NCI-H510A treated with DMSO at 0.1 percent for 48 hours (cell line): ENCODE measurements at places on chromosomes 2 and 18.

DNA sequence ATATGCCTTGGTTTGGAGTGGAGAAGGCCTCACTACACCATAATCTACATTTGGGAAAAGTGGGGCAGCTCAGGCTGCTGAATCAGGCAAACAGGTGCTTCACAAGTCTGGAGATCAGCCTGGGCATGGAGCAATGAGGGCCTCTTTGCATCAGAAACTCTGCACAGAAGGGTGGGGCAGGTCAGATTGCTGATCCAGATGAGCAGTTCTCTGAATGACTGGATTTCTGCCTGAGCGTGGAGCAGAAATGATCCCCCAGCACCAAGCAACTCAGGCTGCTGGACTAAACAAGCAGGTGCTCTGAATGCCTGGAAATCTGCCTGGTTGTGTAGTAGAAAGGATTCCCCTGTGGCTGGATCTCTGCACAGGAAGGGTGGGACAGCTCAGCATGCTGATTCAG lies 605.3 kb upstream of the ZNF804A start:
- no peak for DNase-seq

GRCh38 chr2:18506883-18507509 lies 53.5 kb downstream of the RDH14 start:
- no peak for DNase-seq

GRCh38 chr2:101881131-101881530 lies 110.6 kb upstream of the IL1R2 start:
- DNase-seq = no peak

DNA sequence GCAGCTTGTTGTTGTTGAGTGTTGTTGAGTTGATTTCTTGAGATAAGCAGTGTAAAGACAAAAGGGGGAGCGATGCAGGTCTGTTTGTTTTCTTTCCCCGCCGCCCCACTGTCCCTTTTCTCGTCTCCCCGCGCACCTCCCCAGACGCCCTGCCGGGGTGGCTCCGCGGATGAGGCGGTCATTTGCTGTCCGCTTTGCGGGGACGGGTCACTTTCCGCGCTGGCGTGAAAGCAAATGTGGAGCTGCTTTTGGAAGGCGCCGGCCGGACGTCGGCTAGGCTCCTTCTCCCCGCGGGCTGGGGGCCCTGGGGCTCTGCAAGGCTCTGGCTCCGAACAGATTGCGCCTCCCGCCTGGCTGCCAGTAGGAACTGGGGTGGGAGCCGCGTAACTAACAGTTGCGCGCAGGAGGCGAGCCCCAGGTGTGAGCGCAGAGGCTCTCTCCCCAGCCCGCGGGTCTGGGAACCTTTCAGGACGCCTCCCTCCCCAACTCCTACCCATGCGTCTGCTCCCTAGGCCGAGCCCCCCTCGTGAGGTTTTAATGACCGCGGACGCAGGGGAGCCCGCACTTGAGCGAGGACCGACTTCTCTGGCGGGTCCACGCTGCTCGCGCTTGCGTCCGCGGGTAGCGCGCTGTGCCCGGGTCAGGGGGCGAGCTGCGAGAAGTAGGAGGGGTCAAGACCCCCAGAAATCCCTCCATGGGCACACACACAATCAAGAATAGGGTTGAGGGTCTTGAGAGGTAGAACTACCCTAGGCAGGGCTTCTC lies 146.6 kb downstream of the MEIS1 start:
- no peak for DNase-seq

GRCh38 chr2:34997779-34998178 lies 1357.8 kb upstream of the CRIM1 start:
- DNase-seq = no peak
